ENCODE measurements at places on chromosomes 7 and 10.
A peak's percentile ranks its signal among the peaks of the same experiment; 100 is the strongest.

- DNase-seq: no peak
Observed at GRCh38 chr10:3213208-3213607, 40.6 kb upstream of the PITRM1 start.

- no peak for DNase-seq
Observed at GRCh38 chr10:28082316-28082715, 83.4 kb upstream of the ODAD2 start.

DNA sequence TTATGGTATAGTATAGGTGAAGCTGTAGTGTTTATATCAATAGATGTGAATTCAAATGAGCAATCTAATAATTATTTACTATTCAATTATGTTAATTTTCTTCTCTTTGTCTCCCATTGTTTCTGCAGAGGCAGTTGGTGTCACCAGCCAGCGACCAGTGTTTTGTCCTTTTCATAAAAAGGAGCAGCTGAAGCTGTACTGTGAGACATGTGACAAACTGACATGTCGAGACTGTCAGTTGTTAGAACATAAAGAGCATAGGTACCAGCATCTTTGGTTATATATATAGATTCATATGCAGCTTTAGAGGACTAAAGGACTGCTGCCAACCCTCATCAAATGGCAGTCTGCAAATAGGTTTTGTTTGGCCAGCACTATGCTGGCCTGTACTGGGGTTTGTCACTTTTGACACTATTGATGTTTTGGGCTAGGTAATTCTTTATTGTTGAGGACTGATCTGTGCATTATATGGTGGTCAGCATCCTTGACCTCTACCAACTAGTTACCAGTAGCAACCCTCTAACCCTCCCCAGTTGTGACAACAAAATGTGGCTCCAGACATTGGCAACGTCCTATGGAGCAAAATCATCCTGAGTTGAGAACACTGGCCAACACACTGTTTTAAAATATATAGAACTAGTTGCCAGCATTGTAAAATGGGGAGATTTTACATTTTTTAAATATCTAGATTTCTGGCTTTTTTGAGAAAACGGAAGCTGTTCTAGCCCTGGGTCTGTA lies 59.2 kb downstream of the TRIM24 start:
- DNase-seq: no peak

GRCh38 chr10:113047605-113047962 lies 97.5 kb downstream of the TCF7L2 start:
- DNase-seq: no peak

GRCh38 chr7:71782051-71782450 lies 630.1 kb downstream of the CALN1 start:
- no peak for DNase-seq

DNA sequence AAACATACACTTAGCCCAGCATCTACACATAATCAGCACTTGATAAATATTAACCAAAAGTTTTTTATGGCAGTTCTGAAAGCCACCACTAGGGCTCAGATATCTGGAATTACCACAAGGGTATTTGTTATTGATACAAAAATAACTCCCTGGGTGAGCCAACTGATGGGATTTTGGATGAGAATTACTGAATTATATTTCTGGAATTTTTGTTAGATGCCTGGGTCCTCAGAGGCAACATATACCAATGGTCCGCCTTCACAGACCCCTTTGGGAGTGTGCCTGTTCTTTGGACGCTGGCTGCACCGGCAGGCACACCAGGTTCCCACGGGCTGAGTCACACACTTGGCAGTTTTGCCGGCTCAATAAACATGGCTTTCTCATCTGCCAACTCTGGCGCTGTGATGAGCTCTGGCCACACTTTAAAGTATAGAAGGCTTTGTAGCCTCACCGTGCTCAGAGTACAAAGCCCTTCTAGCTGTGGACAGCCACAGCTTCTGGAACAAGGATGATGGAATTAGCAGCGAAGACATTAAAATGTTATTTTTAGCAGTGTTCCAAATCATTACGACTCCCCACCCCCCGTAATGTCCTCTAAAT lies 24.5 kb upstream of the EEPD1 start:
- peak; percentile 8 for DNase-seq

- DNase-seq: peak; percentile 5
Observed at GRCh38 chr10:44899450-44900080, 11.6 kb upstream of the TMEM72 start.

DNA sequence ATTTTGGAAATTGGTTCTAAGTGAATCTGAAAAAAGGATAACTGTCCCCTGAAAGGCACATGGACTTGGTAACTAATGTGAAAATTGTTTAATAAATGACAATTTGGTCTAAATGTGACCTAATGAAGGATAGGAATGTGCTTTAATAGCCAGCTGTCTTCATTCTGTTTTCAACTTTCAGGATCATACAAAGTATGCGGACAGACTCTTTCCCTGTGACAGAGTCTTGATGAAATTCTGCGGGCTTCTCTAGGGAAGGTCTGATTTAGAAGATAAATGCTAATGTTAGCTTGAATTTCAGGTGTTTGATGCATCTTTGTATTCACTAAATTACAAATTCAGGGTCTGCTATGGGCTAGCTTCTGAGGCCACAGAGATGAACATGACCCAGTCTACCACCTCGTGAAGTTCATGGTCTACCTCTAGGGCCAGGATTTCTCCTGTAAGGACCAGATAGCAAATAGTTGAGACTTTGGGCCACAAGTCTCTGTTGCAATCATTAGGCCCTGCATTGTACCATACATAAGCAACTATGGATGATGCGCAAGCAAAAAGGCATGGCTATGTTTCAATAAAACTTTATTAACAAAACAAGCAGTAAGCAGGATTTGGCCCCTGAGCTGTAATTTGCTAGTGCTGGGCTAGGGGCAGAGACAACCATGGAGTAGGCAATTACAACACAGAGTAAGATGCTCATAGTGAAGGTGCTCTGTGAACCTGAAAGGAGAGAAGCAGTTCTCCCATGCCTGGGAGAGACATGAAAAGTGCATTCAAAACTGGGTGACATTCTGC lies 368.6 kb downstream of the INHBA start:
- DNase-seq: no peak

GRCh38 chr7:32670110-32671025 lies 175.1 kb downstream of the AVL9 start:
- DNase-seq: no peak

DNA sequence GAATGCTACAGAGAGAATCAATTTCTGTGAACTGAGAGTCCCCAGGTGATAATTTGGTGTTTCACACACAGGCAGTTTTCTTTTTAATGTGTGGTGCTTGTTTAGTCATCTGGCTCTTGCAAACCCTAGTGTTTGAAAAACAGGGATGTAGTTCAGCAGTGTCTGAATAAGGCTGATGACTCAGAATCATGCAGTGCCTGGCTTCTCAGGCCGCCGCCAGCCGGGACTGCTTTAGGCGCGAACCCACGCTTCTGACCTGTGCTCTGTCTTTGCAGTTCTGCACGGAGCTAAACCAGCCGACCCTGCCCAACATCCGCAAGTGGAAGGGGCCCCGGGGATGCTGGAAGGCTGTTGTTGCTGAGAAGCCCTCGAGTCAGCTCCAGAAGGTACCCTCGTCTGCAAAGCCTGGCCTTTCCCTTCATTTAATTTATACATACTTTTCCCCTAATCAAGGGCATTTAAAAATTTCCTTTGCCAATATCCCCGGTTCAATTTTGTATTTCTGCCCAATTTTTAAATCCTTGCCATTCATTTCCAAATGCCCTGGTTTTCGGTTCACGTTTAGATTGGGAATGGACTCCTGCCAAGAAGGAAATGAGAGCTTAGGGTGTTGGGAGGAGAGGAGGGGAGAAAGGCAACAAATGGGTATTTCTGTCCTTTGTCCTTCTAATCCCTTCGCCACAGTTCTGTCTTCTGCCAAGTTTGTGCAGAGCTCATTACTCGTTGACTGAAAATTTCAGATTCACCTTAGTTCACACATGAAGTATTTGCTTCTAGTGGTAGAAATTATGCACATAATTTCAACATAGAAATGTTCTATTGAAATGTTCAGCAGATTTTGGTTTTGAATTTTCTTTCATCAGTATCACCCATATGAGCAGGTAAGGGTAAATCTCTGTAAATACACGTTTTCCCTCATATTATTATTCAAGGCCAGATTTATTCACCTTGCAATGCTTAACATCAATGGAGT lies 108.5 kb upstream of the ANLN start:
- DNase-seq: no peak

GRCh38 chr10:131857156-131858117 lies 43.4 kb upstream of the PPP2R2D start:
- DNase-seq: no peak
